ENCODE measurements at places on chromosomes 4 and X.

- no peaks in the 10 kb centered on the region for H3K36me3 ChIP-seq
- no peak for DNase-seq
- no peak overlapping the region for H3K4me3 ChIP-seq
- H3K27ac ChIP-seq = no peak overlapping the region
Observed at GRCh38 chr4:43243433-43244116, 351.1 kb downstream of the GRXCR1 start.

DNA sequence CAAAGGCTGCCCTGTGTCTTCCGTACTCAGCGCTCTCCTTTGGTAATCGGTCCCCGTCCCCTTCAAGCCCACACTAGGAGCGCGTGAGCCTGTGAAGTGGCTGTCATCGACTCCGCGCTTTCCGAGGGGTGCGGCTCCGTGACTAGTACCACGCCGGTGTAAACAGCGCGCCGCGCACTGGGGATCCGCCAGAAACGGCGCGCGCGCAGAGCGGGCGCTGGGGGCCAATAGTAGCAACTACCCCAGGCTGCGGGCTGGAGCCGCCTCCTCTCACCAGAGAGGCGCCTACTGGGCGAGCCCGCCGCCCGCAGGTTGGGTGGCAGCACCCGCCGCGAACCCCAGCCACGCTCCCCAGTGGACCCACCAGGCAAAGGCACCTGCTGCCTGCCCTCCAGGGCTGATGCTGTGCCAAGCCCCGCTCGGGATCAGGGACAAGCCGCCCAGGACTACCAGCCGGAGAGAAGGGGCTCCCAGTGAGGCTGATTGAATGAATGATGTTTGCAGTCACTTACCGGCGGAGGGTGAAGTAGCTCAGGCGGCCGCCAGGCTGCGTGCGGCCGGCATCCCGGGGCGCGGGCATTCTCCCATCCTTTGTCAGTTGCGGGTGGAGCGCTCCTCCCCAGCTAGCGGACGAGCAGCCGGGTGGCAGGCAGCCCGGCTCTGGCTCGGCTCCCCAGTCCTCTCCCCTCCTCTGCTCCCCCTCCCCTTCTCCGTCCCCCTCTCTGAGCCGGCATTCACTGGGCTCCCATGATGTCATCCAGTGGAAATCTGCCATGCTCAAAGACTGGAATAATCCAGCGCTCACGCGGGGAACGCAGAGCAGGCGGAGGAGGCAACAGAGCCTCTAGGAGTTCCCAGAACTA is 370.3 kb upstream of the SMIM31 start:
- H3K27me3 ChIP-seq = peaks cover 7% of the 10 kb centered on the region
- H3K36me3 ChIP-seq = no peaks in the 10 kb centered on the region
- peak overlapping the region; percentile 17 for H3K27ac ChIP-seq
- DNase-seq = peak; percentile 61
- H3K4me1 ChIP-seq = no peaks in the 10 kb centered on the region
- peak overlapping the region; percentile 73 for H3K4me3 ChIP-seq

- no peaks in the 10 kb centered on the region for H3K36me3 ChIP-seq
- H3K27ac ChIP-seq = no peak overlapping the region
- no peak for DNase-seq
- H3K27me3 ChIP-seq = no peaks in the 10 kb centered on the region
- H3K4me1 ChIP-seq = no peaks in the 10 kb centered on the region
- no peak overlapping the region for H3K4me3 ChIP-seq
Observed at GRCh38 chr4:21973850-21974249, 25.3 kb upstream of the KCNIP4 start.

DNA sequence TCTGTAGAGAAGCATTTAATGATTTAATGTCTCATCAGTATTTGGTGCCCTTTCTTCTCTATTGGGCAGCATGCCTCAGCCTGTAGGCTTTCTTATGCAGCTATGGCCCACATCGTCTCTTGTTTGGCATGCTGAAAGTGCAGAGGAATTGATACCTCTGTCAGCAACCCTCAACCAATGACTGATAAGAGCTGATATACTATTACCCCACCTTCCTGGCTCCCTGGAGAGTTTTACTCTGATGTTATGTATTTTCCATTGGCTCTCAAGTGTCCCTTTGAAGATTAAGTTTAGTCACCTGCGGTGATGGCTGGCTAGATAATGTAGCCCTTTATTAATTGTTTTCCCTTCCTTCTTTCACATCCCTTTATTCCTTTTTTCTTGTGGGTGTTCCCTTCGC is 41.2 kb upstream of the PDHA2 start:
- H3K27me3 ChIP-seq = no peaks in the 10 kb centered on the region
- DNase-seq = no peak
- H3K4me3 ChIP-seq = no peak overlapping the region
- H3K36me3 ChIP-seq = no peaks in the 10 kb centered on the region
- no peaks in the 10 kb centered on the region for H3K4me1 ChIP-seq
- no peak overlapping the region for H3K27ac ChIP-seq

- peaks cover 30% of the 10 kb centered on the region for H3K4me1 ChIP-seq
- no peak overlapping the region for H3K4me3 ChIP-seq
- no peaks in the 10 kb centered on the region for H3K36me3 ChIP-seq
- DNase-seq = peak; percentile 99
- peak overlapping the region; percentile 69 for H3K27ac ChIP-seq
- H3K27me3 ChIP-seq = no peaks in the 10 kb centered on the region
Observed at GRCh38 chr4:139243448-139244365, 36.3 kb downstream of the MGARP start.

DNA sequence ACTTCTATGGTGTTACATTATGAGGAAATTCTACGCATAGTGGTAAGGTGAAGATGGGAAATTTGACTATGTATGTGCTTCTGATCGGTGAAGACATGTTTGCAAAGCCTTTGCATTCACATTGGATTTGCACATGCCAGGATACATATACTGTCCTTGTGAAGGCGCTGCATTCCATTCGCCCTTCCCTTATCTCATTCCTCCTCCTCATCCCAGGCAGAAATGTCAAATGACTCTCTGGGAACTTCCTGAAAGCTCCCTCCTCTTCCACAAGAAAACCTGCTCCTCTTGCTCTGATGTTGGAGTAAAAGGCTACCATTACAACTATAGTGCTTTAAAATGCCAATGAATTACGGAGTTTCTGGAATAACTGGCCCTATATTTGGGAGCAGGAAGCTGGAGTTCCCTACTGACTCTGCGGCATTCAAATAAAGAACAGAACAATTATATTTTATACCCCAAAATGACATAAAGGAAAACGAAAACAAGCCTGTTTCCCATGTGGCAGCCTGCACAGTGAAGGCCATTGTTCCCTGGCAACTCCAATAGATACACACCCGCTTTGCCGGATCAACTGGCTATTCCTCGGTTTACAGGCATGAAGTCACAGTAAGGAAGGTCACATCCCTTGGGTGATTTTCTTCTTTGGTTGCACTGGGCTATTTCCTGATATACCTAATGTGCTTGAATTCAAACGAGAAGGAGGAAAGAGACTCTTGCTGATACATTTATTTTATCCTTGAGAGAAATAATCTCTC is 84.5 kb downstream of the AREG start:
- no peaks in the 10 kb centered on the region for H3K4me1 ChIP-seq
- H3K27ac ChIP-seq = no peak overlapping the region
- H3K4me3 ChIP-seq = no peak overlapping the region
- DNase-seq = no peak
- H3K27me3 ChIP-seq = no peaks in the 10 kb centered on the region

- H3K4me3 ChIP-seq = no peak overlapping the region
- DNase-seq = peak; percentile 69
- no peaks in the 10 kb centered on the region for H3K36me3 ChIP-seq
- no peak overlapping the region for H3K27ac ChIP-seq
Observed at GRCh38 chr4:123976285-123976684, 579.7 kb downstream of the SPRY1 start.

GRCh38 chr4:169124661-169125060 is 114.6 kb upstream of the CBR4 start:
- H3K27ac ChIP-seq = no peak overlapping the region
- H3K27me3 ChIP-seq = no peaks in the 10 kb centered on the region
- no peaks in the 10 kb centered on the region for H3K4me1 ChIP-seq
- peaks cover 64% of the 10 kb centered on the region for H3K36me3 ChIP-seq

DNA sequence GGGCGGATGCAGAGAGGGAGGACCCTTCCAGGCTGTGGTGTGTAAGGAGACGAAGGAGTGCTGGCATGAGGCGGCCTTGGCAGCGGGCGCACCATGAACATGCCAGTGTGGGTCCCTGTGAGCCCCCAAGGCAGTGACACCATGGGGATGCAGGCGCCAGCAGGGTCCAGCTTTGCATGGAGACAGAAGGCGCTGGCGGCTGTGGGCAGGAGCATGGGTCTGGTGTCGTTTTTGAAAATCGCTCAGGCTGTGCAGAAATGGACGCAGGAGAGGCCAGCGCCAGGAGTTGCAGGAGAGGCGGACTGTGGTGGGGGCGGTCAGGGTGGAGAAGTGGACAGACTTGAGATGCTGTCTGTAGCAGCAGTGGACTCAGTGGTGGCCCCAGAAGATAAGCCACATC is 56.1 kb downstream of the PCGF3 start:
- peaks cover 11% of the 10 kb centered on the region for H3K36me3 ChIP-seq
- H3K4me1 ChIP-seq = peaks cover 12% of the 10 kb centered on the region
- H3K4me3 ChIP-seq = no peak overlapping the region

Measured in astrocyte (in vitro differentiated cells and primary cell).